MV-4-11 (cell line): ENCODE measurements at places on chromosomes 11 and 22.

DNA sequence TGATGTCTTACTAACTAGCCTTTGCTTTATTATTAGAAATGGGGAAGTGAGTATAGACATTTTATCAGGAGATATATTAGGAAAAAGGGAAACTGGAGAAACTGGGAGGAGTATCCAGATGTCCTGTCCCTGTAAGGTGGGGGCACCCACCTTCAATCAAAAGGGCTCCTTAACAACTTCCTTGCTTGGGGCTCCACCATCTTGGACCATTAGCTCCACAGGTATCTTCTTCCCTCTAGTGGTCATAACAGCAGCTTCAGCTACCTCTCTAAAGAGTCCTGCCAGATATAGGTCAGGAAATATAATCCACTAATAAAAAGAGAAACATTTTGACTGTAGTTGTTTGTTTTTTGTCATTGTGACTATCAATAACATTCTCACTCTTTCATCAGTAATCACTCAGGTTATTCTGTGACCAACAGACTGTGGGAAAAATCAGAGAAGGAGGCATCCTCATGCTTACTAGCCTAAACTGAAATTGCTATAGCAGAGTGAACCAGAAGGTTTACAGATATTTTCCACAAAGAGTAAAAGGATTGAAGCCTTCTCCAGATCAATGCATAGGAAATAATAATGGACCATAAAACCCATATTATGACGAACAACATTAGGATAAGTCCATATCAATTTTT lies 10.4 kb downstream of the OR51B4 start:
- peak; percentile 0 for DNase-seq

DNA sequence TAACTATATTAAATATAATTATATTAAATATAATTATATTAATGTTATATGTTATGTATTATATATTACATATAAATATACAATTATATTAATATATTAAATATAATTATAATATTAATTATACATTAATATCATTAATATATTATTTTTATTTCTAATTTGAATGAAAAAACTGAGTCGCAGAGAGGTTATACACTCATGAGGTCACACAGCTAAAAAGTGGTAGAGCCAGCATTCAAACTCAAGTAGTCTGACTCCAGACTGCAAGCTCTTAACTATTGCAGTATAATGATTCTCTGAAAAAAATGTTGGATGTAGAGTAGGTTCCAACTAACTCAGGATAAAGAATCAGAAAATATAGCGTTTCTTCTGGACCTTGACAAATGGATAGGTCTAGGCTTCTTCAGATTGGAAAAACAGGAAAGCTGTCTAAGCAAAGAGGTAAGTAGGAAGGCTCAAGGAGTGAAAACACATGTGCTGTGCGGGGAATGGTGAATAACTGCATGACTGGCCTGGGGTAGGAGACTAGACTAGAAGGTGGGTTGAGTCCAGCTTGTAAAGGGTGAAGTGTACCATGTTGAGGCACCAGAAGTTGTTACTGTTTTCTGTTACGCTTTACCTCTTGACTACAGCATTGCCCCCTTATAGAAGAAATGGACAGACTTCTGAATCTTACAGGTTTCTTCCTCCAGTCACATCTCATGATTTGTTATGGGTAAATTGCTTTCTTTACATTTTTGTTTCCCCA lies 80.3 kb downstream of the TRIM44 start:
- no peak for DNase-seq

DNA sequence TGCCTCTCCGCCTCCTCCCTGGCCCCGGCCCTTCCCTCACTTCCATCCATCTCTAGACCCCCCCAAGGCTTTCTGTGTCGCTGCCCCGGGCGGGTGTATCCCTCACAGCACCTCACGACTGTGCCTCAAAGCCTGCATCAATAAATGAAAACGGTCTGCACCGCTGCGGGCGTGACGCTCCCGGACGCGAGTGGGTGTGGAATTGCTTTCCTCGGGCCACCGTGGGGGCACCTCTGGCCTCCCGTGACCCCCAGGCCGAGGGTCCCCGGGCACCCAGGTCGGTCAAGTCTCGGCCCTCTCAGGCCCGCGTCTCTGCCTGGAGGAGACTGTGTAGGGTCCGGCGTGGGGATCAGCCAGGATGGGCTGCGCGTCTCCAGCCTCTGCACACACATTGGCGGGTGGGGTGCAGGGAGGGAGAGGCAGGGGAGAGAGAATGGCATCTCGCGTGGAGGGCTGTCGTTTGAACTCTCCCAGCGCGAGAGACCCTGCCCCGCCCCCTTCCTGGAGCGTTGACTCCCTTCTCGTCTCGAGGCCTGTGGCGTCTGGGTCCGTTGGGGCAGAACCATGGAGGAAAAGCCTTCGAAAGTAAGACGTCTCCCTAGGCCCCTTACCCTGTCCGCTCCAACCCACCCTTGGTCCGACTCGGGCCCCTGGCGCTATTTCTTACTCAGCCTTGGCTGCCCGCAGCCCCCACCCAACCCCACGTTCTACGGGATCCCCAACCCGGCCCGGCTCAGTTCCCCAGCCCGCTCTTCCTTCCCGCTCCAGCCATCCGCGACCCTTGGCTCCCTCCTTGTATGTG lies at the start of gene CATSPERZ:
Gene CATSPERZ (plus strand): TSS at position 512 of the 802 bp plus-strand sequence. CDS start 53 bp downstream, at position 565.
- DNase-seq = no peak

GRCh38 chr22:43726322-43726721 lies 85.8 kb downstream of the EFCAB6 start:
- no peak for DNase-seq

DNA sequence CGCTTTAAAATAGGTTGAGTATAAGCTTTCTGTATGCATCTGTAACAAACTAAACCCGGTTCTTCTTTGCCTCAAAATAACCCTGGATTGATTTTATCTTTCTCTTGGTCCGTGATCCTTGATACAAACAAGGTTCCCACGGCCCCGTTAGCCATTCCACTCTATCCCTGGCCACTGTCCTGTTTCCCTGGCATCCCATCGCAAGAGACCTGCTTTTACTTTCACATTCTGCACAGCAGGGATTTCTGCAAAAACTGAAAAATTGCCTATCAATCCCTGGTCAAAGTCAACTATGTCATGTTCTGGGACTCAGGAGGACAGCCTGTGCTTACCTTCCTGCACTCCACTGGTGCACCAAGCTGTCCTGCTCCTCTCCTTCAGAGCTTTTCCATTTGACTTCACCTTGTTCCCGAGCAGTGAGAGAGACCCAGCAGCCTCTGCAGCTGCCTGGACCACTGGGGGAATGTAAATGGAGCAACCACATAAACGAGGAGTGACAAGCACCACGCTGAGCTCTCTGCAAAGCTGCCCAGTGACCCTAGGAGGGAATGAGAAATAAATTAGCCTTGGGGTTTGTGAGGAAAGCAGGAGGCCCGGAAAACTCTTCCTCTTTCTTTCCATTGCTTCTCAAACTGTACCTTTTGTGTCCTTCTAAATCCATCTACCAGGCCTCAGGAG lies 175.9 kb downstream of the NTM start:
- DNase-seq = no peak

GRCh38 chr11:57648801-57649735 lies 644 bp downstream of the YPEL4 start:
- DNase-seq = no peak

DNA sequence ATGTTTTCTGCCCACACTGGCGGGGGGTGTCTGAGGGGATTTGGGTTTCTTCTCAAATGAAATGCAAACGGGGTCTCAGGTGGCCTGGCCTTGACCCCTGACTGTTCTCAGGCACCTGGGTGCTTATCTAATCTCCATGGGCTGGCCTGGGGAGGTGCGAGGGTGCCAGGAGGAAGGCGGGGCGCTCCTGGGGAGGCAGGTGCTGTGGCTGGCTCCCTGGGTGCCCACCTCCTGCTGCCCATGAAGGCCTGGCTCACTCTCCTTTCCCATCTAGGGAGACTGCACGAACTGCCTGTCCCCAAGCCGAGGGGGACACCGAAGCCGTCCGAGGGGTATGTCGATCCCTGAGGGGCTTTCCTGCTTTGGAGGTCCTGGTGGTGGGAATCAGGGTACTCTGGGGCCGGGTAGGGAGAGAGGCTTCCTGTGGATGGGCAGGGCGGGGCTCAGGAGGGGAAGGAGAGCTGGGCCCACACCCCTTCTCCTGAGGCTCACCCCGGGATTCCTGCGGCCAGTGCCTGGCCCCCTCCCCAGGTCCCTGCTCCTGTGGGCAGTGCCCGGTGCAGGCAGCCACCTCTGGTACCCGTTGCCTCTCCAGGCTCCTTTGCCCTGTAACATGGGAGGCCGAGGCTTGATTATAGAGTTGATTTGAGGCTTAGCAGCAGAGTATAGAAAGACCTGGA lies 18.4 kb downstream of the MICALL1 start:
- no peak for DNase-seq

DNA sequence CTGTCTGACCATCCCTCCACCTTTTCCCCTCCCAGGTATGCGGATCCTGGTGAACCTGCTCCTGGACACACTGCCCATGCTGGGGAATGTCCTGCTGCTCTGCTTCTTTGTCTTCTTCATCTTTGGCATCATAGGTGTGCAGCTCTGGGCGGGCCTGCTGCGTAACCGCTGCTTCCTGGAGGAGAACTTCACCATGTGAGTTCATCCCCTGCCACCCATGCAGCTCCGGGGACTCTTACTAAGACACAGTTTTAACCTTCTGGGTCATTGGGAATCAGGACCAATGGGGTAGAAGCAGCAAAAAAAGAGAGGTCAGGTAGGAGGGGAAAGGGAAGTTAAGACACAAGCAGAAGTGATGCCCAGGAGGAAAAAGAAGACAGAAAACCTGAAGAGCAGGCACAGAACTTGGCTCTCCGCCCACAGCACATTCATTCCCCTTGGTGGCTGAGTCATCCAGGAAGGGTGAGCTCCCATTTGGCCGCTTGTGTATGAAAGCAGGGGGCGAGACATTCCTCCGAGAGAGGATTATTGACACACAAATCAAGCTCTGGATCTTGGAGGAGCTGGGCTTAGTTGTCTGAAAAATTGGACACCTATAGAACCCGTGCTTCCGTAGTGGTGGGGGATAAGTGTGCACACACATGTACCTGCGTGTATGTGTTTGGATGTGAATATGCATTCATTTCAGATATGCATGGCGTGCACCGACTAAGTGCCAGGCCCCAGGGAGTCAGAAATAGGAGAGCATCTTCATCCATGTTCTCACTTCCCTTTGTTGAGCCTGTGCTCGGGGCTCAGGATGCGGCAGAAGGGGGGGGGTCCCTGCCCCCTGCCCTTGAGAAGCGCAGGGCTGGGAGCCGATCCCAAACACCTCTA lies 64.2 kb downstream of the CACNA1I start:
- DNase-seq = no peak
